Stimulated activated CD4-positive, alpha-beta T cell treated with anti-CD3 and anti-CD28 coated beads, Interleukin-1b, Interleukin-23, amount 100 ng/mL, for 24 hours (primary cell): ENCODE measurements at places on chromosomes 2 and 18.
A peak's percentile ranks its signal among the peaks of the same experiment; 100 is the strongest.

GRCh38 chr18:3360211-3360610, 89.8 kb upstream of the TGIF1 start:
- no peak for DNase-seq

GRCh38 chr2:194723446-194723845, 933.6 kb upstream of the SLC39A10 start:
- no peak for DNase-seq

GRCh38 chr2:53500181-53500580, 267.4 kb upstream of the CHAC2 start:
- DNase-seq: no peak

DNA sequence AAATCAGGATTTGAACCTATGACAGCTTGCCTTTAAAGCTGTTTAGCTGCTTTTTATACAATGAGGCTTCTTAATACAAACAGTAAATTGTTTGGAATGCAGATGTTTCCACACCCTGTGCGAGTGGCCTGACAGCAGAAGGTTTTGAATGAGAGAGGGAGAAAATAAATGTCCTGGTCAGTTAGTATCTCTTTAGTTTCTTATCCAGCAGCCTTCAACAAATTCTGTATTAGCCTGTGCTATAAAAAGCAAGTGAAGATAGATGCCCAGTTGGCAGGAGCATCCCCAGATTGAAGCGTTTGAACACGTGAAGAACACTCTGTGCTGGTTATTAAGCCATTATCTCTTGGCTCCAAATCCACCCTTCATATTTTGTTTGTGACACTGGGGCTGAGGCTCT, 70.6 kb downstream of the CERS6 start:
- no peak for DNase-seq

GRCh38 chr2:120593921-120594686, 141.6 kb upstream of the GLI2 start:
- DNase-seq: no peak

DNA sequence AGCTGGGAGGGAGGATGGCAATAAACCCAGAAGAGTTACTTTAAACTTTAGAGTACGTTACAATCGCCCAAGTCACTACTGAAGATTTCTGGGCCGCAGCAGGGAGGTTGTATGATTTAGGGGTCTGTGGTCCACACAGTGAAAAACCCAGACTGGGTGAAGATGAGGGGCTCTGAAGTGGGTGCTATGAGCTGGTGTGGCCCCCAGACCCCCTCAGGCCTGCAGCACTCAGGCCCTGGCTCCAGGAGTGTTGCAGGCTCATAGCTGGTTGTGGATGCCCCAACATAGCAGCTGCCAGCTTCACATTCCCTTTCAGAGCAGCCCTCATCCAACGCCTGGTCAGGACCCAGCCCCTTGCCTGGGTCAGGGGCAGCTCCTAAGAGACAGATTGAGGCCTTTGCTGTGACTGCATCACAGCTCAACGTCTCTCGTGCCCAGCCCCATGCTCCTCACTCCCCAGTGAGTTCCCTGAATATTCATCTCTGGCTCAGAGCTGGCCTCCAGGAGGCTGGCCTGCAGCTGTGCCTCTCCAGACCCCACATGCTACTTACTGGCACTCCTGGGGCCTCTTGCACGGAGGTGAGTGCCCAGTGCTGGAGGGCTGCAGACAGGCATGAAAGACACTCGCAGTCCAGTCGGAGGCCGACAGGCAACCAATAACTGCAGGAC, 94.5 kb upstream of the MYCN start:
- no peak for DNase-seq

DNA sequence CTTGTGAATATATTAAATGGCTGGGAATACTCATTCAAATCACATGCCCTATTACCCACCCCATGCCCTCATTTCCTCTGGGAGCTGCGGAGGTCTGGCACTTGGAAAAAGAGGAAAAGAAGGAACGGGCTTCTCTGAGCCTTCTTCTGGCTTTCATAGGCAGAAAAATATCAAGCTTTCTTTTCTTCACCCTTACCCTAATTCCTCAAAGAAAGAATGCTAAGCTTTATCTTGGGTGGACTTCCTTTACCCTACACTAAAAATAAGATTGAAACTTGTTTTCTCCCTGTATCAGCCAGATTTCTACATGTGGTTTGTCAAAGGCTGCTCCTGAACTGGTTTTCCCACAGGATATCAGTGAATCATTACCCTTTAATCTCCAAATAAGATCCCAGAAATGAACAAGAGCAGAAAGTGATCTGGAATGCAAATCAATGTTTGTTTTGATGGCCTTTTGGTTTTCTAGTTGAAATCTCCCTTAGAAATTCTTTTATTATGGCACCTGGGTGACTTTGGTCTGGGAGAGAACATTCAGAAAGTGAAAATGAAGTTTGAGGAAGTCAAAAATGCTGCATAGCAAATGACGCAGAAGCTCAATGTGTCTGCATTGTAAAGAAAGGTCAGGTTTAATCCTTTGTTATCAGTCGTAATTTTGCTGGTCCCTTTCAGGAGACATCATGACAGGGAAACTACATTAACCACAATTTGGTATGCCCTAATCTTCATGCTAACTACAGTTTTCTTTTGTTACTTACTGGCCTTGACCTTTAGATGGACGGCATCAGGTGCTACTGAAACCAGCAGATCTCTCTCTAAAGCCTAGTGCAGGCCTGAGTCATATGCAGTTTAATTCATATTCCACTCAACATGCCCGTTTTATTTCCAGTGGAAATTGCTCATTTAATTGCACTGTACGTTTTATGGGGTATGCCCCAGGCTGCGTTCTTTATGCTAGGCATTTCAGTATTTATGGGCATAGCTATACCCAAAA, 46.6 kb upstream of the HNRNPA3 start:
- no peak for DNase-seq

GRCh38 chr18:39732918-39733317, 2167.3 kb upstream of the CELF4 start:
- no peak for DNase-seq

- DNase-seq: peak; percentile 62
These were observed 1.2 kb downstream of the YPEL5 start for GRCh38 chr2:30147715-30148610.

GRCh38 chr18:55509631-55510324, 78.2 kb downstream of the TCF4 start:
- DNase-seq: no peak

DNA sequence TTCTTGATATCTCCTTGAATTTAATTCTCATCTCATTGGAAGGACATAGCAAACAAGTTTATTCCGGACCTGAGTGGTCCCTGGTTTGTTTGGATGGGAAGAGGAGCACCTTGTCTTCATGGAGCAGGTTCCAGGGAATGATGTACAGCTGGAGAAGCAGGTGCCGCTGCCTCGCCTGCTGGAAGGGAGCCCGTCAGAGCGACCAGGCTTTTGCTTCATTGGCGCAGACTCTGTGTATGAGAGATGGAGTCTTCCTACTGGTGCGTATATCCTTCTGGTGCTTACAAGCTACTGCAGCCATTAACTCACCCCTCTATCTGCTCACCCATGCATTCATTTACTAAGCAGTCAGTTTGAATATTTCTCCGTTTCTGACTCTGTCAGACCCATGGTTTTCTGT, 11.6 kb upstream of the ALLC start:
- DNase-seq: no peak

DNA sequence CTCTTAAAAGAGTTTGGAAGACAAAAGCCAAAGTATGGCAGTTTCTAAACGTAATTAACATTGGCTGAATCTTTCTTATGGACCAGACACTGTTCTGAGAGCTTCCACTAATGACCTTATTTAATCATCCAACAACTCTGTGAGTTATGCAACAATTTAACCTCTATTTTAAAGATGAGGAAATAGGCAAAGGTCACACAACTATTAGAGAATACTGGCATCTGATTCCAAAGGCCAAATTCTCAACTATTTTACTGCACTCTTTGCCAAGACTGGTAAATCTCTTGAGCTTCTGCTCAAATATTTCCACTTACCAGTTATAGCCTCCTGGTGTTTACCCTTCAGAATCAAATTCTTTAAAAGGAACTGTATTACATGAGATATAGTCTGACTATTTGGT, 42.1 kb upstream of the ERMN start:
- no peak for DNase-seq

DNA sequence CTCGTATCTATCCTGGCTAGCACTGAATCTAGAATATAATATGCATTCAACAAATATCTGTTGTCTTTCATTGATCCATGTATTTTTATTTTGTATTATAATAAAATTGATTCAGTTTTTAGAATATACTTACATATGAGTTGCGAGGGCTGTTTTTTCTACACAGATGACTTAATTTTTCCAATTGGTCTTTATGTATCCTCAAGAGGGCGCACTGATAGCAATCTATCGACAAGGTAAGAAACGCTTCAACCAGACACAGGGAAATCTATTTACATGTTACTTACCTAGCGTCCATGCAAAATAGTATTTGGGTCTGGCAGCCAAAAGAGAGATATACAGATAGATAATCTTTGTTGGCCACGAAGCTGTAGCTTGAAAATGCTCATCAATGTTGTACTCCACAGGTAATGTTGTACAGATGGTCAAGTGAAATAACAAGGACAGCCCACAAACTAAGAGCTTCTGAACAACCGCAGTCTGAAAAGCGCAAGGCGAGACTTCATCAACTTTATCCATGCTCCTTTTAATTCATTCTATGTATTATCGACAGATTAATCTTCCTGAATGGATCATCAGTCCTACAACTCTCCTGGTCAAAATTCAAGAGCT, 35.5 kb upstream of the KIDINS220 start:
- no peak for DNase-seq

- DNase-seq: no peak
These were observed 2.7 kb upstream of the SLC23A3 start for GRCh38 chr2:219172231-219173154.

DNA sequence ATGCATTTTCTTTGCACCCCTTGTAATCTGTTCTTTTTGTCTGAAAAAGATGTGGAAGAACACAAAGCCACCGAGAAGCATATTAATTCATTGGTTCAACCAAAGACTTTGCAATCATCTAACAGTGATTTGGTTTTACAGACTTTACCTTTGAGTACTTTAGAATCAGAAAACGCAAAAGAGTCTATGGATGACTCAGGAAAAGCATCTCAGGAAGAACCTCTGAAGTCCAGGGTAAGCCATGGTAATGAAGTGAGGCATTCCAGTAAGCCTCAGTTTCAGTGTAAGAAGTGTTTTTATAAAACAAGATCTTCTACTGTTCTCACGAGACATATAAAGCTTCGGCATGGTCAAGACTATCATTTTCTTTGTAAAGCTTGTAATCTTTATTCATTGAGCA, 35.2 kb downstream of the ZNF407 start:
- no peak for DNase-seq

DNA sequence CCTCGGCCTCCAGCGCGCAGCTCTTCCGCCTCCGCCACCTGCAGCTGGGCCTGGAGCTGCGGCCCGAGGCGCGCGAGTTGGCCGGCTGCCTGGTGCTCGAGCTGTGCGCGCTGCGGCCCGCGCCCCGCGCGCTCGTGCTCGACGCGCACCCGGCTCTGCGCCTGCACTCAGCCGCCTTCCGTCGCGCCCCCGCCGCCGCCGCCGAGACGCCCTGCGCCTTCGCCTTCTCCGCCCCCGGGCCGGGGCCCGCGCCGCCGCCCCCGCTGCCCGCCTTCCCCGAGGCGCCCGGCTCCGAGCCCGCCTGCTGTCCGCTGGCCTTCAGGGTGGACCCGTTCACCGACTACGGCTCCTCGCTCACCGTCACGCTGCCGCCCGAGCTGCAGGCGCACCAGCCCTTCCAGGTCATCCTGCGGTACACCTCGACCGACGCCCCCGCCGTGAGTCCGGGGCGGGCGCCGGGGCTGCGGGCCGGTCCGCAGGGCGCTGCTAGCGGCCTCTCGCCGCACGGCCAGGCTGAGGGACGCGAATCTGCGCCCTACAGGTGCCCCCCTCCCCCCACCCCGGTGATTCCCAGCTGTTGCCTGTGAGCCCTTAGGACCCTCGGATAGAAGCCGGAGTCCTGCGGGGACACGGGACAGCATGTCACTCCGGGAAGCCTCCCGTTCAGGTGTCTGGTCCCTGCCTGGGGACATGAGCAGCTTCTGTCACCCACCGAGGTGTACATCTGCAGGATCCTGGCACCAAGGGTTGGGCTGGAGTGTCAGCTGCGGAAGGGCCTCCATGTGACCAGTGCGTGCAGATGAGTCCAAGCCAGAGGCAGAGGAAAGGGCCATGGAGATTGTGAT, 616 bp downstream of the RNPEPL1 start:
- DNase-seq: peak; percentile 31

GRCh38 chr2:217634871-217635270, 367.9 kb downstream of the TNS1 start:
- no peak for DNase-seq
